ENCODE measurements at places on chromosomes 1 and 21.

GRCh38 chr1:206693592-206693991, 8.9 kb downstream of the MAPKAPK2 start:
- no peak for DNase-seq

- DNase-seq = no peak
Measured at GRCh38 chr21:42202321-42202720, 16.6 kb upstream of the ABCG1 start.

DNA sequence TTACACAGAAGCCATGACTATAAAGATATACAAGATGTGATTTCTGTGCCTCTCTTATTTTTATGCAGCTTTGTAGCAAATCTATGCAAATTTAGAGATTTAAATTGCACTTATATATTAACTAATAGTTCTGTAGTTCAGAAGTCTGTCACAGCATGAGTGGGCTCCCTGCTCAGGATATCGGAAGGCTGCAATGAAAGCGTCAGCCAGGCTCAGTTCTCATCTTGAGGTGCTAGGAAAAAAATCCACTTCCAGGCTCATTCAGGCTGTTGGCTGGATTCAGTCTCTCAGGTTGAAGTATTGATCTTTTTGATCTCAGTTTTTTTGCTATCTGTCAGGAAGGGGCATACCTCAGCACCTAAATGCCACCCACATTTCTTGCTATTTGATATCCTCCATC, 487.4 kb upstream of the DEPDC1 start:
- DNase-seq = no peak

- no peak for DNase-seq
Measured at GRCh38 chr1:45007311-45007710, 3.8 kb downstream of the HECTD3 start.

- no peak for DNase-seq
Measured at GRCh38 chr1:30866594-30866993, 42.0 kb downstream of the SDC3 start.

DNA sequence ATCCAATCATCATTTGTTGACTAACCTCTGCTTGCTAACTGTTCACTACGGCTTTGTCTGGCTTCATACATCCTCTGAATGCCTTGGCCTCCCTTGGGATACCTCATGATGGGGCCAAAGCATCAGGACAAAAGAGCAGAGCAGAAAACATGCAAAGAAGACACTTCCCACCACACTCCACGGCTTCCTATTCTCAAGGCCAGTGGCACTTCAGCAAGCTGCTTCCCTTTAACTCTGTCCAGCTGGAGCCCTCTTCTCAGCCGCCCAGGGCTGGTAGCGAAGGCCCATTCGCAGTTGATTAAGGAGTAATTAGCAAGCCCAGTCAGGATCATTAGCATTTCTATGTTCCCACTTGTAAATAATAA, 224.3 kb upstream of the FGGY start:
- no peak for DNase-seq

DNA sequence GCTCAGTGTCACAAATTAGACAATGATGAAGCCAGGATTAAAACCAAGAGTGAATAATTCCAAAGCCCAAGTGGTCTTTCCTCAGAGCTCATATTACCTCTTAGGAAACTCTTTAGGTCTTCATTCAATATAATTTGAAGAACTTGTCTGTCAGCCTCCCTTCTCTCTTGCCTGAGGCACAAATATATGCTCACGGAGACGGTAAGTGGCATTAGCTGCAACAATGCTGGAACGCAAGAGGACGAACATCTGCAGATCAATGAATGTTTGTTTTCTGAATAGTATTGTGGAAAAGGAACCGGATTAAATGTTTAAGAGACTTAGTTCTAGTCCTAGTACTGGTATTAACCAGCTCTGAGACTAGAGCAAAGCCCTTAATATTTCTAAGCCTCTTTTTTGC, 39.7 kb upstream of the LYST start:
- no peak for DNase-seq

GRCh38 chr1:185319139-185319475, 2.1 kb upstream of the IVNS1ABP start:
- no peak for DNase-seq
